Mammary microvascular endothelial cell (primary cell): ENCODE measurements at places on chromosomes 2 and 18. TPM values are rescaled to one million over a fixed set of nuclear protein-coding genes. Genes with fewer than 3 reads are reported as not detected.

Gene CRYBA2
- total RNA-seq: not detected in 2 replicates

Gene C1QL2
- not detected in 2 replicates for total RNA-seq

Gene ITGB6
- 0.39 TPM in 1 of 2 replicates, not detected in the other for total RNA-seq

Gene NTSR2
- total RNA-seq: not detected in 2 replicates

Gene NEB
- total RNA-seq: 0.20 and 0.30 TPM in 2 replicates

Gene VSNL1
- not detected in 2 replicates for total RNA-seq

Gene TUBA3E
- not detected in 2 replicates for total RNA-seq

Gene SERPINB13
- not detected in 2 replicates for total RNA-seq

Gene FHOD3
- 0.05 TPM in 1 of 2 replicates, not detected in the other for total RNA-seq

Gene NAT8
- not detected in 2 replicates for total RNA-seq

Gene SULT1C4
- total RNA-seq: 4.1 and 6.7 TPM in 2 replicates

Gene ADGRF3
- total RNA-seq: 0.05 and 0.20 TPM in 2 replicates

Gene IL36RN
- total RNA-seq: not detected in 2 replicates

Gene GNAL
- 0.05 TPM in 1 of 2 replicates, not detected in the other for total RNA-seq

Gene SERPINB5
- not detected in 2 replicates for total RNA-seq

Gene BOLL
- not detected in 2 replicates for total RNA-seq

Gene C2orf78
- not detected in 2 replicates for total RNA-seq

Gene RNF144A
- 14.0 and 14.3 TPM in 2 replicates for total RNA-seq

Gene RAD51AP2
- total RNA-seq: not detected in 2 replicates

Gene RANBP2
- 39.6 and 45.6 TPM in 2 replicates for total RNA-seq

Gene RETREG2
- total RNA-seq: 43.6 and 44.4 TPM in 2 replicates

Gene APCDD1
- total RNA-seq: not detected in 2 replicates

Gene PDCD1
- not detected in 2 replicates for total RNA-seq

Gene PCARE
- total RNA-seq: not detected in 2 replicates

Gene LIMS3
- total RNA-seq: 0.69 and 2.6 TPM in 2 replicates

Gene UCN
- total RNA-seq: not detected in 2 replicates

Gene NDUFV2
- total RNA-seq: 223 and 233 TPM in 2 replicates

Gene TRIM43
- not detected in 2 replicates for total RNA-seq

Gene DSG4
- total RNA-seq: not detected in 2 replicates

Gene AOX1
- total RNA-seq: 16.0 and 21.0 TPM in 2 replicates

Gene MC2R
- total RNA-seq: not detected in 2 replicates

Gene LRP2
- not detected in 2 replicates for total RNA-seq

Gene DSG1
- not detected in 2 replicates for total RNA-seq

Gene MAP4K3
- 16.2 and 24.6 TPM in 2 replicates for total RNA-seq

Gene RBMS1
- total RNA-seq: 53.6 and 58.6 TPM in 2 replicates

Gene CFAP210
- not detected in 2 replicates for total RNA-seq

Gene ZNF514
- total RNA-seq: 1.3 and 10.1 TPM in 2 replicates

Gene SLC5A7
- not detected in 2 replicates for total RNA-seq

Gene SERPINB7
- total RNA-seq: not detected in 2 replicates

Gene RDH14
- total RNA-seq: 18.4 and 19.7 TPM in 2 replicates

Gene TNFAIP6
- 0.64 TPM in 1 of 2 replicates, not detected in the other for total RNA-seq

Gene ADAM23
- 4.9 and 5.0 TPM in 2 replicates for total RNA-seq

Gene LYPD1
- 24.4 and 26.4 TPM in 2 replicates for total RNA-seq

Gene TMEM17
- 1.4 and 2.0 TPM in 2 replicates for total RNA-seq

Gene CAMKMT
- 2.5 and 3.8 TPM in 2 replicates for total RNA-seq

Gene HRH4
- total RNA-seq: not detected in 2 replicates

Gene GREB1
- 0.13 and 0.34 TPM in 2 replicates for total RNA-seq

Gene RUFY4
- total RNA-seq: not detected in 2 replicates

Gene ABCG5
- total RNA-seq: not detected in 2 replicates

Gene LYG2
- not detected in 2 replicates for total RNA-seq
